ENCODE measurements at places on chromosomes 6 and 20.
A peak's percentile ranks its signal among the peaks of the same experiment; 100 is the strongest.

DNA sequence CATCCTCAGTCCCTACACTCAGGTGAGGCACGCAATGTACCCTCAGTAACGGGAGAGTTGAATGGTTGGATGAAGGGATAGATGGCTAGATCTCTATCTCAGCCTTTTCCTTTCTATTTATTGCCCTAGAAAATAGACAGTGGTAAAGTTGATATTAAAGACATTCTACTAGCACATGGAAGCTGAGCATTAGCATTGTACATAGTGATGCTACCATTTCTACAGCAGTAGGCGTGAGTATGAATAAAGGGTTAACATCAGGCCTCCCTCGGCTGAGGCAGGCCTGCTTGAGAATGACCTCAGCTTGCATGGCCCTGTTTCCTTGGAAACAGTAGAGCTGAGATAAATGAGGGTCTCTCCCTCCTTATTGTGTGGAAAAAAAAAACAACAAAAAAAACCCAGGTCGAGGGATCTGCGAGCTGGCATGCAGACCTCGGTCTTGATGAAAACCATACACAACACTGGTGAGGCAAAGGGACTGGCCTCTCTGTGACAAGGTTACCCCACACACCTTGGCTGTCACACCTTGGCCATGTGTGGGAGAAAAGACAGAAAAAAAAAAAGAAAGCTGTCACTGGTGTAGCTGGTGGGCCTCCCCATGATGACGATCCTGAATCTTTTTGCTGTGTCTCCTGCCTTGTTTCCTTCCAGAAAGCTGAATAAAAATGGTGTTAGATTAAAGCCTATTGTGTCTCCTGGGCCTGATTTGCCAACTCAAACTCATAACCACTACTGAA is 160.0 kb downstream of the HACE1 start:
- H3K36me3 ChIP-seq = no peaks in the 10 kb centered on the region
- H3K4me1 ChIP-seq = peaks cover 14% of the 10 kb centered on the region
- H3K27ac ChIP-seq = no peak overlapping the region
- no peak for DNase-seq
- H3K27me3 ChIP-seq = no peaks in the 10 kb centered on the region

GRCh38 chr20:36917943-36918342 is 33.6 kb downstream of the SAMHD1 start:
- no peak overlapping the region for H3K4me3 ChIP-seq
- no peaks in the 10 kb centered on the region for H3K36me3 ChIP-seq
- no peaks in the 10 kb centered on the region for H3K27me3 ChIP-seq
- H3K27ac ChIP-seq = no peak overlapping the region
- DNase-seq = no peak

GRCh38 chr6:22053391-22053997 is 243.3 kb downstream of the PRL start:
- DNase-seq = no peak
- H3K4me1 ChIP-seq = no peaks in the 10 kb centered on the region
- no peak overlapping the region for H3K27ac ChIP-seq
- H3K27me3 ChIP-seq = no peaks in the 10 kb centered on the region
- H3K4me3 ChIP-seq = no peak overlapping the region

DNA sequence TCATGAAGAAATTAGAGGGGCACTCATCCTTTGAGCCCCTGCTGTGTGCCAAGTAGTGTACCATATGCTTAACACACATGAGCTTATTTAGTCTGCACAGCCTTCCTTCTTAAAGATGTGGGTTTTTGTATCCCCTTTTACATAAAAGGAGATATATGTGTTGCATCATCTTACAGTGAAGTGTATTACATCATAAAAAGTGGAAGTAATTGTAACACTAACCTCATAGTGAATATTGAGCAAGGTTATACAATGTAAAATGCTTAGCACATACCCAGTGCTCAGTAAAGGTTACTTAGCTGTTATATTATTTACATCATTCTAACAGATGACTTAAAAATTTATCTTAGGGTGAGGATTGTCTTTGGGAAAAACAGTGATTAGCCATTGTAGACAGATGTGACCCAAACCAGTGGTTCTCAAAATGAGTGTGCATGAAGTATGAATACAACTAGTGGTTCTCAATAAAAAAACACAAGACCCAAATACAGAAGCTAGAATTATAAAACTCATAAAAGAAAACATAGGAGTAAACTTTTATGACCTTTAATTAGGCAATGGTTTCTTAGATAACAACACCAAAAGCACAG is 3.8 kb upstream of the PIGU start:
- DNase-seq = no peak
- peaks cover 2% of the 10 kb centered on the region for H3K27me3 ChIP-seq
- no peak overlapping the region for H3K27ac ChIP-seq
- peaks cover 6% of the 10 kb centered on the region for H3K4me1 ChIP-seq
- no peak overlapping the region for H3K4me3 ChIP-seq

GRCh38 chr6:28982476-28983266 is 22.4 kb downstream of the ZNF311 start:
- peak overlapping the region; percentile 24 for H3K27ac ChIP-seq
- H3K4me3 ChIP-seq = peak overlapping the region; percentile 90
- H3K27me3 ChIP-seq = peaks cover 22% of the 10 kb centered on the region
- peaks cover 4% of the 10 kb centered on the region for H3K36me3 ChIP-seq
- H3K4me1 ChIP-seq = peaks cover 7% of the 10 kb centered on the region

GRCh38 chr20:63743210-63743970 is 3.8 kb downstream of the SLC2A4RG start:
- no peaks in the 10 kb centered on the region for H3K36me3 ChIP-seq
- peaks cover 8% of the 10 kb centered on the region for H3K27me3 ChIP-seq
- peak overlapping the region; percentile 25 for H3K4me3 ChIP-seq

DNA sequence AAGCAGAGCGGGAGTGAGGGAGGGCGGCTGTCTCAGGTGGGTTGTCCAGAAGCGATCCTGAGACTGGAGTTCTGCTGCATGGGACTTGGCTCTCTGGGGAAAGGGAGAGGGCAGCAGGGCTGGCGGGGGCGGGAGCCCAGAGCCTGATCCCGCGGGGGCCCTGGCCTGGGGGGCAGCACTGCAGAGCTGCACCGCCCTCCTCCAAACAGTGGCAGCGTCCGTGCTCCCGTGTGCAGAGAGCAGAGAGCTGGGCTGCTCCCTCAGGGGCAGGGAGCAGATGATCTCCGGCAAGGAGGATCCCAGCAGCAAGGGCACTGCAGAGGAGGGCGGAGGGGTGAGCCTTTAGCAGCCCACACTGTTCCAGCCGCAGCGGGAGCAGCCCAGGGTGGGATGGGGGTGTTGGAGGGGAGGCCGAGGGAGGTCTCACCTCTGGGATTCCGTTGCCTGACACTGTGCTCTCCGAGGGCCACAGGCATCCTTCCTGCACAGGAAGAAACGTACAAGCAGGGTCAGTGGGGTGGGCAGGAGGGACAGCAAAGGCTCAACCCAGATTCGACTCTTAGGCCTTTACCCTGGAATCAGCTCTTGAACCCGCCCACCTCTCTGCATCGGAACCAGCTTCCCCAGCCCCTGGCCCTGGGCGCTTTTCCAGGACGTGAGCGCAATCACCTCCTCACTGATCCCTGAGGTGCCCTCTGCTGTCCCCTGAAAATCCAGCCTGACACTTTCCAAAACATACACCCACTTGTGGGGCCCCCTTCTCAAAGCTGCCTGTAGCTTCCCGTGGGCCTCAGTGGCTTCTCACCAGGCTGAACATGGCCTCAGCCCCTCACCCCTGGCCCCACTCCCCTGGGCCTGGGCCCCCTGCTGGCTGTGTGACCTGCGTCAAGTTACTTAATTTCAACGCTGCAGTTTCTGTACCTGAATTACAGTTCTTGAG is 32.6 kb upstream of the ZBP1 start:
- peaks cover 7% of the 10 kb centered on the region for H3K36me3 ChIP-seq
- peaks cover under 1% of the 10 kb centered on the region for H3K27me3 ChIP-seq
- H3K27ac ChIP-seq = no peak overlapping the region
- DNase-seq = no peak
- peaks cover 7% of the 10 kb centered on the region for H3K4me1 ChIP-seq

GRCh38 chr6:3336066-3336786 is 77.5 kb downstream of the PSMG4 start:
- DNase-seq = no peak
- no peak overlapping the region for H3K4me3 ChIP-seq
- H3K4me1 ChIP-seq = peaks cover 81% of the 10 kb centered on the region

- H3K27ac ChIP-seq = peak overlapping the region; percentile 89
- peak overlapping the region; percentile 27 for H3K4me3 ChIP-seq
- H3K36me3 ChIP-seq = no peaks in the 10 kb centered on the region
- DNase-seq = no peak
- peaks cover 27% of the 10 kb centered on the region for H3K4me1 ChIP-seq
Observed at GRCh38 chr20:44707018-44707579, 8.1 kb upstream of the CCN5 start.

GRCh38 chr6:37078814-37079213 is 73.4 kb downstream of the FGD2 start:
- DNase-seq = no peak
- no peaks in the 10 kb centered on the region for H3K4me1 ChIP-seq
- peaks cover 2% of the 10 kb centered on the region for H3K27me3 ChIP-seq
- no peak overlapping the region for H3K27ac ChIP-seq
- H3K4me3 ChIP-seq = no peak overlapping the region

DNA sequence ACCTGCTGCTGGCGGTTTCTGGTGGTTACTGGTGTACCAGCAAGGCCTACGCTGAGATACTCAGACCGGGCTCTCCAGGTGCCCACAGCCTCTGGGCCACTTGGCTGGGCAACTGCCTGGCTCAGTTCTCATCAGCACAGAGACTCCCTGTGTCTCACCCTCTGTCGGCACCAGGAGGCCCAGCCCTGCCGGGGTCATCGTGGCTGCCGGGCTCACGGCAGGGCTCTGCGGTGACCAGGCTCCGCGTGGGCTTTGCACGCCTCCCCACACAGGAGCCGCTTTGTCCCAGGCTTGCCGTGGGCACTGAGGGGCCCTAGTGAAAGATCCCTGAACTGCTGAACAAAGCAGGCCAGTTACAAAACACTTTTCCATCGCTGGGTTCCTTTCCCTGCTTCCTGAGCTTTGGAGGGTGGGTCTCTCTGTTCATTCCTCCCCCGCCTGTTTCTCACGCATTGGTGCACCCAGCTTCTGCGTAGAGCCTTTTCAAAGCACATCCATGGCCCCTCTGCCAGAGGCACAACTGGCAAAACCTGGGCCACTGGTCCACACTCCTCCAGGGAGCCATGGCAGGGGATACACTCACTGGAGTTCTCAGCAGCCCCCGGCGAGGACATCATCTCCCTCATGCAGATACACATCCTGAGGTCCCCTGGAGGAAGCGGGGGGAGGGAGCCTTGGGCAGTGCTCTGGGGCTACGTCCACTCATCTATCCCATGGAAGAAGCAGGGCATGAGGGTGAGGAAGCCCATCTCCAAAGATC is 117.0 kb downstream of the NFATC2 start:
- no peak overlapping the region for H3K4me3 ChIP-seq
- H3K27me3 ChIP-seq = peaks cover 2% of the 10 kb centered on the region
- no peak for DNase-seq
- H3K36me3 ChIP-seq = no peaks in the 10 kb centered on the region
- H3K4me1 ChIP-seq = peaks cover 4% of the 10 kb centered on the region

DNA sequence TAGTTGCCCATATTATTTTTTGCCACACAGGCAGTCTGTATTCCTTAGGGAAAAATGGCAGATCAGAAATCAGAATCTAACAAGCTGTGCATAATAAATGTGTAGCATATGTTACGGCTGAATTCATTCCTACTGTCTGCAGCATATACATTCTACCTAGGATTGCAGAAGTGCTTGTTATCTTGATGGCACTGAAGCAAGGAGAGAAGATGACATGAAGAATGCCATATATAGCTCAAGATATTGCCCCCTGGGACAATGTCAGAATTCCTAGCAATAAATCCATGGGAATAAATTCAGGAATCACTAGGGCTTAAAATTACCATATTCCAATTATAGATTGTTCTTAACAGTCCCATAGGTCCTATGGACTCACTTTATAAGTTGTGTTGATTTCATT is 293.0 kb upstream of the CNR1 start:
- H3K27me3 ChIP-seq = no peaks in the 10 kb centered on the region
- H3K4me1 ChIP-seq = peaks cover 13% of the 10 kb centered on the region
- H3K4me3 ChIP-seq = no peak overlapping the region
- no peak overlapping the region for H3K27ac ChIP-seq

DNA sequence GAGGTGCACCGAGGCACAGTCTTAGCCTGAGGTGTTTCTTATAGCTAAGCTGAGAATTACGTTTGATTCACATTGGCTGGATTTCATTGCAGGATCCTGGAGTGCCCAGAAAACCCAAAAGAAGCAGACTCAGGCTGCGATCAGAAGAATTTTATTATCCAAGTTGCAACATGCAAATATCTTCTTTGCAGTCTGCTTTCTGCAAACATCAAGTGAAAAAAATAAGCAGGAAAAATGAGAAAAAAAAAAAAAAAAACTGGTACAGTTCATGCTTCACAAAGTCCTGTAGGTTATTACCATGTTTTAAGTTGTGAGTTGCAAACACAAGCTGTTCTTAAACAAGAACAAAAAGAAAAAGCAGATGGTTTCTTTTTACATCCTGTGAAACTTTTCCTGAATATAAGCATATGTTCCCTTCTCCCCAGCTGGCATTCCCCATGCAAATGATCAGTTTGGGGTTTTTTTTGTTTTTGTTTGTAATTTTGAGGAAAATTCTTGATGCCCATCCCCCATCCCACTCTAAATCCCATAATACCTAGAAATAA is 349.0 kb downstream of the CBLN4 start:
- no peak overlapping the region for H3K27ac ChIP-seq
- no peaks in the 10 kb centered on the region for H3K36me3 ChIP-seq
- peaks cover 2% of the 10 kb centered on the region for H3K27me3 ChIP-seq
- H3K4me3 ChIP-seq = no peak overlapping the region
- H3K4me1 ChIP-seq = peaks cover 2% of the 10 kb centered on the region

DNA sequence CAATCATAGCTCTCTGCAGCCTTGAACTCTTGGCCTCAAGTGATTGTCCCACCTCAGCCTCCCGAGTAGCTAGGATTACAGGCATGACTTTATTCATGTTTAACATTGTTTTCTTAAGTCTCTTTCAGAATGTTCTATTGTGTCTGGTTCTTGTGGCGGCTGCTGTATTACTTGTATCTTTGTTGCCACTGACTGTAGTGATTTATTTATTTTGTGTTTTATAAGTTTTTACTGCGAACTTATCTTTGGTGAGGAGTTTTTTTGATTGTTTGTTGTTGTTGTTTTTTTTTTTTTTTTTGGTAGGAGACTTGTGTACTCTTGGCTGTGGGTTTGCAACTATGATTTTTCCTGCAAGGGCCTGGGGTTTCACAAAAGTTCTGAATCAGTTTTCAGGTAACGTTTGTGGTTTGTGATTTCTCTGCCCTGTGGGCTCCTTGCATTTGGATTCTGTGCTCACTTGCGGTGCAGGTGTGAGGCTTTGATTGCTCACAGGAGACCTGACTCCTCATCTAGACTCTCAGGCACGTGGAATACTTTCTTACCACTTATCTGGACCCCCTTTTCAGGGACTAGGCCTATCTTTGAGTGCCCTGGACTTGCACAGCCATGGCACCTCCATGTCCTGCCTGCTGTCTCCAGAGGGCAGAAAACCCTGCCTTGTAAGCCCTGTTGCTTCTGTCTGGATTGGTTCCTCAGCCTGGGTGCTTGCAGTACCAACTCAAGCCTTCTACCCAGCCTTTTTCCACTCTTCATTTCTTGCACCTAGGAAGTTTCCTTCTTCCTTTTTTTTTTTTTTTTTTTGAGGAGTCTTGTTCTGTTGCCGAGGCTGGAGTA is 25.2 kb downstream of the KIF25 start:
- no peak overlapping the region for H3K27ac ChIP-seq
- peaks cover 5% of the 10 kb centered on the region for H3K36me3 ChIP-seq
- no peaks in the 10 kb centered on the region for H3K4me1 ChIP-seq
- H3K4me3 ChIP-seq = no peak overlapping the region
- no peak for DNase-seq
- peaks cover 2% of the 10 kb centered on the region for H3K27me3 ChIP-seq

- H3K36me3 ChIP-seq = no peaks in the 10 kb centered on the region
- H3K4me3 ChIP-seq = peak overlapping the region; percentile 94
- DNase-seq = no peak
- peaks cover 20% of the 10 kb centered on the region for H3K4me1 ChIP-seq
- H3K27ac ChIP-seq = peak overlapping the region; percentile 82
Observed at GRCh38 chr6:121437851-121438651, 2.6 kb downstream of the GJA1 start.
